ENCODE measurements at places on chromosomes 3 and 15. TPM values are rescaled to one million over a fixed set of nuclear protein-coding genes. Genes with fewer than 3 reads are reported as not detected.

DNA sequence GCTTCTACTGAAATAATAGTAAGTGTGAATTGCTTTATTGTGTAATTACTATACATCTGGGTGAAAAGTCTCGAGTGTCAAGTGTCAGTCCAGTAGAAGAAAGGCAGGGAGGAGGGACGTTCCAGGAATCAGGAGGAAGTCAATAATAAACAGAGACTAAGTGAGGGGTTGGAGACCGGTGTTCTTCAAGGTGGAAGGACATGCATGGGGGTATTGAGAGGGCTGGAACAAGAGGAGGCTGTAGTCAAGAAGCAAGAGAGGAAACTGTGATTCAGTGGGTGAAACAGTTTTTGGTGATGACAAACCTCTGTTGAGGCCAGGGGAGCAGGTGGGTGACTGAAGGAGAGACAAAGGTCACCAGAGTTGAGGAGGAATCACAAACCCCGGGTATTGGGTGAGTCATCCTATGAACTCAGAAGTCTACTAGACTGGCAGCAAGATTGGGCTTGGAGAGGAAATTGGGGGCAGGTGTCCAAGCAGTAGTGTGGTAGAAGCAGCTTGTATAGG is 11.6 kb upstream of the SCAMP5 start:
- DNase-seq: no peak

Gene DUOXA1
- 0.22 TPM for polyA plus RNA-seq

- no peak for DNase-seq
Observed at GRCh38 chr3:138199851-138200250, 12.8 kb downstream of the ARMC8 start.

Gene NOX5
- 0.40 TPM for polyA plus RNA-seq

DNA sequence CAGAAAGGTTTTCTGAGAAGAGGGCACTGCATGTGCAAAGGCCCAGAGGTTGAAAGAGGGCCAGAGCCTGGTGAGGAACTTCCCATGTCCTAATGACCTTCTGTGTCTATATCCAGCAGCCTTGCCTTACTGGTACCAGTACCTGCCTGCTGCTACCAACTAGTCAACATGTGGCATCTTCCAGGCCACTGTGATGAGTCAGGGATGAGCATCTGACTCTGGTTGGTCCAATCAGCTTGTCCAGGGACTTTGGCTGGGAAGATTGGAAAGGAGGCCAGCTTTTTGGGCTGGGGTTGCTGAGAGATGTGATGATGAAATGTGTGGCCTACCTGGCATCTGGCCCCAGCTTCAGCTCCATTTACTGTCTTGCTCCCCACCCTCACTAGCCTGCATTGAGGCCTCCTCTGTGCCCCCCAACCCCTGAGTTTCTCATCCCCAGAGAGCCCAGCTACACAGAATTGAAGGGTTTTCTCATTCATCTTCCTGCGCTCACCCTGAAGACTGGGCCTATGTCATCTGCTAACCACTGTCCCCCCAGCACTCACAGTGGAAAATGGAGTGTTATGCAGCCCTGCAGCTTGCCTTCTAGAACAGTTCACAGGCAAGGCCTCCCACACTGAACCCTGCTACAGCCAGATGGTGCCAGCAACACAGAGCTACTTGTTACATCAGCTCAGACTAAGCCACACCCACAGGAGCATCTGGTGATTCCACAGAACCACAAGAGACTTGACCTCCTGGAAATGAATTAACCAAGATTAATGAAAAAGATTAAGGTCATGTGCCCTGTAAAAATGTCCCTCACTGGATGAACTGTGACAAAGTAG is 1.3 kb upstream of the TWF2 start:
- no peak for DNase-seq

GRCh38 chr3:115040673-115041286 is 106.3 kb downstream of the ZBTB20 start:
- DNase-seq: no peak

- DNase-seq: no peak
Observed at GRCh38 chr3:116230431-116231020, 214.8 kb downstream of the LSAMP start.

GRCh38 chr3:188752850-188753249 is 418.9 kb upstream of the TPRG1 start:
- DNase-seq: no peak

- no peak for DNase-seq
Observed at GRCh38 chr15:41494190-41494921, 682 bp downstream of the ITPKA start.
